SJSA1 (cell line): ENCODE measurements at places on chromosomes 16 and 17.
A peak's percentile ranks its signal among the peaks of the same experiment; 100 is the strongest.

- no peak for DNase-seq
Observed at GRCh38 chr16:30533748-30534367, 800 bp downstream of the ZNF747 start.

DNA sequence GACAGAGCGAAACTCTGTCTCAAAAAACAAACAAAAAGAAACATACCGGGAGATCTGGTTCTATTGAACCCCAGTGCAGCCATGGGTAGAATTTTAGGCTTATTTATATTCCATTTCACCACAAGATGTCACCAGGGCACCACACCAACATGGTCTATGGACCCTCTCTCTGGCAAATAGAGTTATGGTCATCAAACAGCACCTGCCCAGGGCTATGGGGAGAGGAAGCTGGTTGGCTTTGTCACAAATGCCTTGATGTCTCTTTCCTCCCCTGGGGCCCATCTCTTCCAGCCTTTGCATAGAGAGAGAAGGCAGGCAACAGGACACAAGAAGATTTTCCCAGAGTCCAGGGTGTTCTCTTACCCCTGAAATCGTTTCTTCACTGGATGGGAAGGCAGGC lies 128.4 kb downstream of the WWOX start:
- DNase-seq: peak; percentile 36

DNA sequence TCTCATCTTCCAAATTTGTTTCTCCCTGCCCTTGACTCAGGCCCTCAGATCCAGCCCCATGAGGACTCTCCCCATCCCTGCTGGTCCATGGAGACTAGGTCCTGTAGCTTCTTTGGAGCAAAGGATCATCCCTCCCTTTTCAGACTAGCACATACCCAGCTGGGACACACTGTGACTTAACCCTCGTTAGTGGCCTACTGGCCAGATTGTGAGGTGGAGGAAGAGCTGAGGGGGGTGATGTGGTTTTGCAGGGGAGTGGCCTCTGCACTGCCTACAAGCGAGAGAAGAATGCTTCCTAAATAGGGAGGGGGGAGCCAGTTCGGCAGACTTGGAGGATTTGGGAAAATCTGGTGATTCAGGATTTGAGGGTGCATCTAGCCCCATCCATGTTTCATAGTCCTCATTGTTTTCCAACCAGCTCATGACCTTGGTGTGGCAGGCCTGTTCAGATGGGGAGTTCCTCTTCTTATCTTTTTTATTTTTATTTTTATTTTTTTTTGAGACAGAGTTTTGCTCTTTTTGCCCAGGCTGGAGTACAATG lies 47.8 kb upstream of the SLC47A1 start:
- DNase-seq: no peak

DNA sequence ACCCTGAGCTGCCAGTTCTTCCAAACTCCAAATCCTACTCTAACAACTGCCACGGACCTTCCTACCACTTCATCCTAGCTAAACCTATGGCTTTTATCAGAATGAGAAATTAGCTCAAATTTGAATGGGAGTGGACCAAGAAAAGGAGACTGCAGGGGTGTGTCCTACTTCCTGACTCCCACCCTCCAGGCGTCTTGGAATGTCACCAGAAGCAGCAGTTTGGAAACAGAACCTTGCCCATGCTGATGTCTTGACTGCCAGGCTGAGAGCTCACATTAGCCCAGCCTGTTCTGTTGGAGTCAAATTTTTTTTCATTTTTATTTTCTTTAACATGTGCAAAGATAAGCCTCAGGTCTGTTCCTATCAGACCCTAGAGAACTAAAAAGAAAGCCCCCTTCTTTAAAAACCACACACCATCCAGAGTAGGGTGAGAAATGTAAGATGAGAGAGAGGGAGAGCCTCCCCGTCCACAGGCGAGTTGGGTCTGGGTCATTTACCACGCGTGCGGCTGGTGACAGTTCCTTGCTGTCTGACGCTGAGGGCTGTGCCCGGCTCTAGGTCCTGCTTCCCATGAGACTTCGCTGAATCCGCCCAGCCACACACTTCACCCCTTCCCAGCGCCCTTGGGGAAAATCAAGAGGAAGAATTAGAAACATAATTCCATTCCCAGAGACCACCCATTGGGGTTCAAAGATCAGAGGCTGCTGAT lies 54.3 kb downstream of the WNT3 start:
- DNase-seq: no peak

GRCh38 chr17:32621612-32622312 lies 135.0 kb downstream of the CDK5R1 start:
- no peak for DNase-seq

DNA sequence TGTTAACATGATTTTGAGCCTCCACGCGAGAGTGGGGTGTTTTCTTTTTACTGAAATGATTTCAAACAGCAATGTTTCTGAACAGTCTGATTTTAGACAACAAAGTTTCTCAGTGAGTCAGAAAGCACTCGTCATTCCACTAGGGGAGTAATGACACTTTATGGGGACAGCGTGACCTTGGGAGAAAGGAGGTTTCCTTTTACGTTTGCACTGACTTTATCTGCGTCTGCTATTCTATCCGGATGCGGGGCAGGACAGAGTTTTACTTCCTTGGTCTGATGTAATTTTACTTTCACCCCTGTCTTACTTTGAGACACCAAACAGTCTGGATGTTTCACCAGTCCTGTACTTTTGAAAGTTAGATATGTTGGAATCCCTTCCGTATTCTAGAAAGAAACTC lies 20.7 kb downstream of the SLC47A1 start:
- no peak for DNase-seq

DNA sequence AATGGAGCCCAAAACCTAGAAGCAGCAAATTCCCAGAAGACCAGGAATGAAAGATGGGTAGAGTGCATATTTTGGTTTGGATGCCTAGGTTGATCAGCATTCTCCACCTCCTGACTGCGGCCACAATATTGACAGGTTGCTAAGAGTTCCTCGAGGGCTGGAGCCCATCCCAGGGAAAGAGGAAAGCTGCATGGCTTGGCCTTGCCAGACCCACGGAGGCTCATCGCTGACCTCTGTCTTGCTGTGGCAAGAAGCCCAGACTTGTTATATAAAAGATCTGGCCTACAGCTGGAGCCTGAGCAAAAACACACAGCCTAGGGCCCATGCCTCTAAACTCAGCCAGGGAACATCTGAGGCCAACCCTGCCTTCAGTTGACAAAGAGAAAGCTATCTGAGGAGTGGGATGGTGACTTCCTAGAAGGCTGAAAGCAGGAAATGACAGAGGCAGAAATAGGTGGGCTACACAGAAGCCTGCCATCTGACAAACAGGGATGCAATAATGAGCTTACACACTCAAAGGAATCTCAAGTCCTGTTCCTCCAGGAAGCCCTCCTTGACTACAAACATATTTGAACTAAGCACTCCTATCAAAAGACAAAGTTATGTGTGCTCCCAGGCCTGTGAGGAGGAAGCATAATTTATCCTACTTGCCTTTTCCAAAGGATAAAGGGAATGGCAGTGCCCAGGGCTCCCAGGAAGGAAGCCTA lies 22.5 kb upstream of the SLC35B1 start:
- DNase-seq: no peak
